SIG-M5 (cell line): ENCODE measurements at places on chromosomes 6 and 20.
A peak's percentile ranks its signal among the peaks of the same experiment; 100 is the strongest.

- DNase-seq = no peak
Observed at GRCh38 chr6:41505122-41506049, 40.8 kb upstream of the FOXP4 start.

DNA sequence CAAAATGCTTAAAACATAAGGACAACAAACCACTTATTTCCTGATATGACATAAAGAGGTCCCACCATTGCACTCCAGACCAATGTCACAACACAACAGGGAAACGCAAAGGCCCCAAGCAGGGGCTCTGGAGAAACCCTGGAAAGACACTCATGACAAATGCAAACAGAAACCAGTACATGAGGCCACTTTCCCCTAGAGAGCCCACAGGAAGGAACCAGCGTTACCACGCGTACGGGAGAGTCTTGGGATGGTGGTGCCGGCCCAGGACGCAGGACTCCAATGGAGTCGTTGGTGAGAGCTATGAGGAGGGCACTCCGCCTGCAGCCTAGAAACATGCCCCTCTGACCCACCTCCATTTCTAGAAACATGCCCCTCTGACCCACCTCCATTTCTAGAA, 20.2 kb downstream of the GMEB2 start:
- no peak for DNase-seq

DNA sequence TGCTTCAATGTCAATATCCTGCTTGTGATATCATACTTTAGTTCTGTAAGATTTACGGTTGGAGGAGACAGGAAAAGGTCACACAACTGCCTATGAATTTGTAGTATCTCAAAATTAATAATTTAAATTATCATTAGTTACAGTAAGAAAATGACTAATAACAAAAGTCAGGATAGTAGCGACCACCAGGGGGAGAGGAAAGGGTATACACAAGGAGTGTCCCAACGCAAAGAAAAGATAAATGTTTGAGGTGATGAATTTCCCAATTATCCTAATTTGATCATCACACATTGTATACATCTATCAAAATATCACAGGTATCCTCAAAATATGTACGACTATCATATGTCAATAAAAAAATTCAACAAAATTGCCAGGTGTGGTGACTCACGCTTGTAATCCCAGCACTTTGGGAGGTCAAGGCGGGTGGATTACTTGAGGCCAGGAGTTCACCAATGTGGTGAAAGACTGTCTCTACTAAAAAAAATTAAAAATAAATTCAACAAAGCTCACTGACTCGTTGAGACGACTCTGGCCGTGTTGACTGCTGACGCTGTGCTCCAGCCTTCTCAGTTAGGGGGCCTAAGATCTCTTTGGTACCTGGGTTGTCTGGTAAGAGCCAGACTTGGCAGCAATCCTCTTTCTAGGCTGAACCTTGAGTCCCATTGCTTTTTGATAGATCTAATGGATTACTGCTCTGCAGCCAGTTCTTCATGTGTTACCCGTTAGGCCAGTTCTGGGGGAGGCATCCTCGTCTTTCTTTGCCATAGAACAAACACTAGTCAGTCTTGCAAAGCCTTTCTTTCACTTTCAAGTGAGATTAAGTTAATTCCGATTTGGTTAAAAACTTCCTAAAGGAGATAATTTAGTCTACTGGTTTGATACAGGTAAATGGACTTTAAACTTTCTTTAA, 9.0 kb upstream of the OVOL2 start:
- DNase-seq = no peak

- DNase-seq = no peak
Observed at GRCh38 chr6:56638760-56639159, 3.9 kb downstream of the DST start.

DNA sequence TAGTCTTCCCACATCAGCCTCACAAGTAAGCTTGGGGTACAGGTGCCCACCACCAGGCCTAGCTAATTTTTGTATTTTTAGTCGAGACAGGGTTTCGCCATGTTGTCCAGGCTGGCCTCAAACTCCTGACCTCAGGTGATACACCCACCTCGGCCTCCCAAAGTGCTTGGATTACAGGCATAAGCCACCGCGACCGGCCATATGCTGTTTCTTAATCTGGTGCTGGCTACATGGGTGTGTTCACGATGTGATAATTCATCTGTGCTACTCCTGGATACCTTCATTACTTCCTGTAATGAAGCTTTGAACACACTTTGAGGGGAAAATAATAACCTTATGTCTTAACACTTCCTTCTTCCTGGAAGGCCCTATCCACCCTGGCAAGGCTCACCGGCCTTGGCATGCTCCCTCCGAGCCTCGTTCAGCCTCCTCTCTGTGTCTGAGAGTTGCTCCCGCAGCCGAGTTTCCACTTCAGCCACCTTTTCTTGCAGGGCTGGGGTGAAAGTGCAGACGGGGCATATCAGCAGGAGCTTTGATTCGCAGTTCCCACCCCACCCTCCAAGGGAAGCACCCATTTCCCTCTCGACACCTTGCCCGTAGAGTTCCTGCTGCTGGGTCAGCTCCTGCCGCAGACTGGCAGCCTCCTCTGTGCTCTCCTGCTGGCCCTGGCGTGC, 5.6 kb upstream of the PSORS1C2 start:
- no peak for DNase-seq

DNA sequence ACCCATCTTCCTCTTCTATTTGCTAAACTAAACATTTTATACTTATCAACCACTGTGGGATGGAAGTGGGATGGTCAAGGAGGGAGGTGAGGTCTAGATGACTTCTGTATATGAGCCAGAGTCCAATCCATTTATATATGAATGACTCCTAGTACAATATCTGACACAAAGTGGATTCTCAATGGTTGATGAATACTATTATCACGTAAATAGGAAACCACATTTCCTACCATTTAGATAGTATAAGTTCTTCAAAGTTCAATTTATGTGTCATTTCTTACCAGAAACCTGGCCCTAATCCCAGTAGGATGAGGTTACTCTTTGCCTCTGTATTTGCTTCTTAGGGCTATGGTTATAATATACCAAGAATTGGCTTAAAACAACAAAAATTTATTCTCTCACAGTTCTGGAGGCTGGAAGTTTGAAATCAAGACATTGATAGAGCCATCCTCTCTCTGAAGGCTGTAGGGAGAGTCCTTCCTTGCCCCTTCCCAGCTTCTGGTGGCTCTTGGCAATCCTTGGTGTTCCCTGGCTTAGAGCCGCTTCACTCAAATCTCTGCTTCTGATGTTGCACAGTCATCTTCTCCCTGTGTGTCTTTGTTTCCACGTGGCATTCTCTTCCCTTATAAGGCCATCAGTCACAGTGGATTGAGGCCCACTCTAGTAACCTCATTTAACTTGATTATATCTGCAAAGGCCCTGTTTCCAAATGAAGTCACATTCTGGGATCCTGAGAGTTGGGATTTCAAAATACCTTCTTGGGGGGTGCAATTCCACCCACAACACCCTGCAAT, 41.0 kb upstream of the RAB23 start:
- no peak for DNase-seq

DNA sequence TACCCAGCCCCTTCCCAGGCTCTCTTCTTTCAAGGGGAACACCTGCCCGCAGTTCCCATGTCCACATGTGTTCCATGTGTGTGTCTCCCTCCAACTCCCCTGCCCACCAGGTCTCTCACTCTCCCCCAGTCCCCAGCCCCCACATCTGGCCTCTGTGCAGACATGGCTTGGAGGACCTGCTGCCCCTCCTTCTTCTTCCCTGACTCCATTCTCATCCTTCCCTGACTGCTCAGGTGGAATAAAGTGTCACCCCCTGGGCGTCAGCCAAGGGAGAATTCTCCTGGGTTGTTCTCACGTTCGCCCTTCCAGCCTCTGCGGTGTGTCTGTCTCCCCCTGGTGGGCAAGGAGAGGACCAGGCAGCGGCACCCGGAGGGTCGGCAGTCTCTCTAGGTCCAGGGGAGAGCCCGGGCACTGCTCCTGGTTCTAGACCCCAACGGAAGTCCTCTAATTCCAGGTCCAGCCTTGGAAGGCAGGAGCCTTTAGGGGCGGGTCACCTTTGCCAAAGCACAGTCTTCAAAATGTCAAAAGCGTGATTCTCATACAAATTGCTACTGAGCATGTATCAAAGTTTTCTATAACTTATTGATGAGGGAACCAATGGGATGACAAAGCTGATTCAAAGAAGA, 50.5 kb downstream of the EBF4 start:
- peak; percentile 4 for DNase-seq

DNA sequence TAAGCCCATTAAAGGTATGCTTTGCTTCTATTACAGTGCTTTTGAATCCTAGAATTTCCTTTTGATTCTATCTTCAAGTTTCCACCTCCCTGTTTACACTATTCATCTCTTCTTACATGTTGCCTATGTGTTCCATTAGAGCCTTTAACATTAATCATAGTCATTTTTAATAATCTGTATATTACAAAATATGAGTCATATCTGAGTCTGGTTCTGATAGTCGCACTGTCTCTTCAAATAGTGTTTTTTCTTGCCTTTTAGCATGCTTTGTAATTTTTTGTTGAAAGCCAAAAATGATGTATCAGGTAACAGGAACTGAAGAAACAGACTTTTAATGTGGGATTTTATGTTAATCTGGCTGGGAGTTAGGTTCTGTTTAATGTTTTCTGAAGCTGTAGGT, 68.4 kb downstream of the DNAAF9 start:
- DNase-seq = no peak

GRCh38 chr20:7463290-7463689, 477.0 kb downstream of the HAO1 start:
- no peak for DNase-seq

GRCh38 chr6:97129106-97129505, 153.9 kb downstream of the MMS22L start:
- no peak for DNase-seq

GRCh38 chr20:57270204-57270984, 4.0 kb upstream of the BMP7 start:
- DNase-seq = no peak

- no peak for DNase-seq
Observed at GRCh38 chr20:47862574-47863240, 77.4 kb upstream of the SULF2 start.

DNA sequence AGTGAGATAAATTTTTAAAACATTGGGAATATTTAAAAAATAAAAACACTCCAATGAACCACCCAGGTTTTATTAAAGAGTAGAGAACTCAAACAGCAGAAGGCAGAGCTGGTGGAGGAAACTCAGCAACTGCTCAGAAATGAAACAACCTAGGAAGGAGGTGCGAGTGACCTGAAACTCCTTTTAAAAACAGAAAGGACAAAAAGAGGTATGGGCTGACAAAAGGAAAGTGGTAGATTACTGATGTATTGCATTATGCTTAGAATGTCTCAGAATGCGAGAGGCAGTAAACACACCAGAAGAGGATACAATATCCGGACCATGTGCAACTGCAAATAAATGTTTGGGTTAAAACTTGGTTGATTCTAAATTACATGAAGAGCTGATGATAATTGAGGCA, 97.6 kb downstream of the ESR1 start:
- DNase-seq = no peak

- no peak for DNase-seq
Observed at GRCh38 chr20:38203981-38204357, 38.9 kb upstream of the TGM2 start.

DNA sequence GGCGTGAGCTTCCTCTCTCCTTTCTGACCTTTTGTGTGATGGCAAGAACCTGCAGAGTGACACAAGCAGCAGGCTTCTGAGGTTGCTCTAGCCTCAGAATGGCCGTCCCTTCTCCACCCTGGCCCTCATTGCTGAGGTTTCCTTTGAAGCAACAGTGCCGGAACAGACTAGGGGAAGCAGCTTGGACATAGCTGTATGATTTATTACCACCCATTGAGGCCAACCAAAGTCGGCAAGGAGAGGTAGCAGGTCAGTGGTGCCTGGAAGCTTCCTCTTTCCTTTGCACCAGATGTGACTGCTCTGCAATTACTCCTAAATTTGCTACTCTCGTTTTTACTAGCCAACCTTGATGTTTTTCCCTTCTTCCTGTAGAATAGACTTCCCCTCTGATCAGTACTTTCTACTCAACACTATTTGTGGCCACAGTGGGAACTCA, 31.4 kb downstream of the PTPN1 start:
- no peak for DNase-seq

DNA sequence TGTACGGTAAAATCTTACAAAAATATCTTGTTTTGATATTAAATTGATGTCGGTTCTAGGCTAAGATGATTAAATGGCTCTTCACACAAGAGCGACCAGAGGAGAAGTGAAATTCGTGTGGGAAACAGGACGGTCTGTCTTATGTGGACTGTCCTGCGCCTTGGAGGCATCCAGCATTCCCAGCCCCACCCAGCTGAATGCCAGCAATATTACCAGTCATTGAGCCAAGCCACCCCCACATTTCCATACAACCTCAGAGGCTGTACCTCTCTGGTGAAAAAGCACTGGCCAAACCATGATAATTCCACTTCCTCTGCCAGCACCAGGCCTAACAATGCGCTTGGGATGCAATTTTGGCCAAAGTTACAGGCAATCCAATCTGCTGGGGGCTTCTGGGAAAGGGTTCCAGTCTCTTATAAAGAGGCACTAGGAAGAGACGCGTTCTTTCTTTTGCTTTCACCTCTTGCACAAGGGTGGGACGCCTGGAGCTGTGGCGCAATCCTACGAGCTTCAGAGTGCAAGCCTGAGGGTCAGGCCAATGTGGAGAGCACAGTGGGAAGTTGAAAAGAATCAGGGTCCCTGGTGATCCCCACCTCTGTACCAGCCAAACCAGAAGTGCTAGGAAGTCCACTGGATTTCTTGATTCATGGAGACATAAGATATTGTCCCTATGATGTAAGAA, 213.1 kb downstream of the PREX1 start:
- no peak for DNase-seq

GRCh38 chr6:156683821-156684220, 93.4 kb upstream of the ARID1B start:
- DNase-seq = no peak

- DNase-seq = no peak
Observed at GRCh38 chr6:169639653-169640278, 62.1 kb downstream of the WDR27 start.

GRCh38 chr6:35757456-35758123, 18.8 kb upstream of the CLPSL2 start:
- DNase-seq = no peak

GRCh38 chr6:19839237-19839546, 2.0 kb downstream of the ID4 start:
- no peak for DNase-seq

GRCh38 chr6:90285611-90286381, 10.8 kb downstream of the BACH2 start:
- DNase-seq = no peak

GRCh38 chr6:106782536-106783285, 153.3 kb downstream of the QRSL1 start:
- no peak for DNase-seq

DNA sequence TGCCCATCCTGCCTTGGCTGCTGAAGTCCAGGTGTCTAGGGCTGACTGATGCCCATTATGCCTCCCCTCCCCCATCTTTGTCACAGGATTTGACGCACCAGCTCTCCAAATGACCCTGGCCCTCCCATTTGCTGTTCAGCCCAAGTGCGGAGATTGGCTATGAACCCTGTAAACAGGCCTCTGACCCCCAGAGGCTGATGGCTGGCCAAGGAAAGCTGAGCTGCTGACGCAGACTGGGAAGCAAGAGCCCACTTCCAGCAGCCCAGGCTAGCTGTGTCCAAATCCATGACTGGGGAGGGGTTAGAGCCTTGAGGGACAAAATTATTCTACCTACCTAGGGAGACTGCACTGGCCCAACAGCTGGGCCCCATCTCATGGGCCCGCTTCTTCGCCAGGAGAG, 797 bp upstream of the GNRH2 start:
- no peak for DNase-seq

- no peak for DNase-seq
Observed at GRCh38 chr20:34578025-34578424, 19.5 kb downstream of the MAP1LC3A start.

GRCh38 chr20:51769976-51770615, 1.9 kb upstream of the ATP9A start:
- DNase-seq = no peak
